Osteoblast (primary cell): ENCODE measurements at places on chromosomes 1 and 21. TPM values are rescaled to one million over a fixed set of nuclear protein-coding genes. Genes with fewer than 3 reads are reported as not detected.
A peak's percentile ranks its signal among the peaks of the same experiment; 100 is the strongest.

The DNASE2B gene
- total RNA-seq, result not detected in 2 replicates

GRCh38 chr1:33142483-33143064 is 39.3 kb downstream of the TRIM62 start:
- peak; percentile 55 for DNase-seq

- peak; percentile 96 for DNase-seq
Observed at GRCh38 chr21:44845418-44846223, 27.8 kb upstream of the SUMO3 start.

The GPR25 gene
- not detected in 2 replicates for total RNA-seq

GRCh38 chr1:190226006-190226405 is 251.7 kb downstream of the BRINP3 start:
- no peak for DNase-seq

The C8A gene
- not detected in 2 replicates for total RNA-seq

DNA sequence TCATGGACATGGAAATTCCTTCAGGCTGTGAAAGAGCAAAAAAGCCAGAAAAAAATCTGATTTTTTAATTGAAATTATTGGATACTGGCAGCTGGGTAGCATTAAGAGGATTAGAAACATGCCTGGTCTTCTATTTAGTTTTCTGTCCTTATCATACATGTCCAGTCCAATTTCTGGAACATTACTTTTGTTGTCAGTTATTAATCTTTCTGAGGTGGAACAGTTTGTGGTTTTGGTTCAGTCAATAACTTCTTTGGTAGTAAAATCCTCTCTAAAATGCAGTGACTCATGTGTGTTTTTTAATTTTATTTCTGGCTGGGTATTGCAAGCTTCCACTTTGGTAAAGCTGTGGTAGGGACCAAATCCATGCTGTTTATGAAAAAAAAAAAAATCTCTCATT is 687.0 kb upstream of the ADGRL2 start:
- no peak for DNase-seq

GRCh38 chr1:24786191-24786590 is 40.9 kb downstream of the CLIC4 start:
- no peak for DNase-seq

DNA sequence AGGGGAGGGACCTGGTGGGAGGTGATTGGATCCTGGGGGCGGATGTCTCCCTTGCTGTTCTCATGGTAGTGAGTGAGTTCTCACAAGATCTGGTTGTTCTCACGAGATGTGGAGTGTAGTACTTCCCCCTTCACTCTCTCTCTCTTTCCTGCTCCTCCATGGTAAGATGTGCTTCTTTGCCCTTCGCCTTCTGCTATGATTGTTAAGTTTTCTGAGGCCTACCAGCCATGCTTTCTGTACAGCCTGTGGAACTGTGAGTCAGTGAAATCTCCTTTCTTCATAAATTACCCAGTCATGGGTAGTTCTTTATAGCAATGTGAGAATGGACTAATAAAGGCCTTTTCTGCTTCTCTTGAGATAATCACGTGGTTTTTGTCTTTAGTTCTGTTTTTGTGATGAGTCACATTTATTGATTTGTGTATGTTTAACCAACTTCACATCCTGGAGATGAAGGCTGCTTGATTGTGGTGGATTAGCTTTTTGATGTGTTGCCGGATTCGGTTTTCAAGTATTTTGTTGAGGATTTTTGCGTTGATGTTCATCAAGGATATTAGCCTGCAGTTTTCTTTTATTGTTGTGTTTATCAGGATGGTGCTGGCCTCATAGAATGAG is 45.5 kb downstream of the RABGAP1L start:
- no peak for DNase-seq

The CD5L gene
- not detected in 2 replicates for total RNA-seq

The NBPF4 gene
- under 0.01 TPM in 1 of 2 replicates, not detected in the other for total RNA-seq
